Lower leg skin (tissue), 4 donors: ENCODE measurements at places on chromosomes 3 and 15. TPM values are rescaled to one million over a fixed set of nuclear protein-coding genes. Genes with fewer than 3 reads are reported as not detected.

GRCh38 chr15:38814891-38815290 is 250.3 kb upstream of the RASGRP1 start:
- no peak for DNase-seq

DNA sequence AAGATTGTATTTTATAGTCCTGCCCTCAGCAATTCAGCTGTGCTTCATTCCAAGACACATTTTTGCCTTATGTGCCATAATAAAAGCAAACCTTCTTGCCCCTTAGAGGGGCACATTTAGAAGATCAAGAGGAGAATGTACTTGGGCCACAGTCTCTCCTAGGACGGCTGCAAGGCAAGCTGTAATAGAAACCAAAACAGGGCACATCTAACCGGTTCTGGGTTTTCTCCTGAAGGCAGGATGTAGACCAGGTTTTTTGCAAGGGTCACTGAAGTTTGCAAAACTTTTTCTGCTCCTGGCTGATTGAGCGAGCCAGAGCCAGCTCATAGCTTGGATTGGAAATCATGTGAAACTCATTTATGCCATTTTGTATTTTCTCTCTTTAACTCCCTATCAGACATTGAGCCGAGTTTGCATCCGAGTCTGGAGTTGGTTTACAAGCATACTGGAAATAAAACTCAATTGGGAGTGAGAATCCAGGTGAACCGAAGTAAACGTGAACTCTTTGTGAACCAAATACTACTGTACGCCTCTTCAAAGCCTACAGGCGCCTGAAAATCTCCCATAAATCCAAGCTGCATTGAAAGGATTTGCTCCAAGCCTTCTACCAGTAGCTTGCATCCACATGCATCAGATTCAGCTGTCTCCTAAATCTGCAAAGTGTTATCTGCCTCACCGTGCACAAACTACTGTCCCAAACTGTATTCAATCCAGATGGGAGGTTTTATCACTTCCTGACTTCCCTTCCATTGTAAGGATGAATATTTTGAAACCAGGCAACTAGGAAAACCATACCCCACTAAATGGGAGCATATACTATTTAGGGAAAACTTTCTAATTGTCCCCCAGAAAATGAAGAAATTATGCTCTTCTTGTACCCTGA is 60.9 kb upstream of the TSC22D2 start:
- no peak for DNase-seq

RPL35A gene
- 667 TPM for total RNA-seq

- no peak for DNase-seq
Observed at GRCh38 chr3:60147249-60147950, 1097.6 kb upstream of the CFAP20DC start.

DNA sequence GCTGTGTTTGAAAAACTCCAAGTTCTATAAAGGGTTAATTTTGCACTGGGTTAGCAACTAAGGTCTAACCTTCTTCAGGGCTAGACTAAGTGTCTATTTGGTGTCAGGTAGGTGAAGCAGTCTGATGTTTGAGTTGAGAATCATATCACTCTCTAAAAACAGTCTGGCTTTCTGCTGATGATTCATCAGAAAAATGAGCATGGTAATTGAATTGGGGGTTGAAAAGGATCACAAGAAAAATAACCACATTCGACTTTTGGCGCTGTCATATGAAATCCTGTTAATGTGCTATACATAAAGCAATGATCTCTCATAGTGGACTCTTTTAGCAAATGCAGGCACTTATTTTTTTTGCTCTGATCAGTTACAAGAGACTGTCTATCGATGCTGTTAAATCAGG is 242.2 kb upstream of the AZI2 start:
- DNase-seq: no peak

- no peak for DNase-seq
Observed at GRCh38 chr3:86794361-86795065, 196.4 kb downstream of the VGLL3 start.

FYTTD1 gene
- total RNA-seq: 65.1 TPM

DNA sequence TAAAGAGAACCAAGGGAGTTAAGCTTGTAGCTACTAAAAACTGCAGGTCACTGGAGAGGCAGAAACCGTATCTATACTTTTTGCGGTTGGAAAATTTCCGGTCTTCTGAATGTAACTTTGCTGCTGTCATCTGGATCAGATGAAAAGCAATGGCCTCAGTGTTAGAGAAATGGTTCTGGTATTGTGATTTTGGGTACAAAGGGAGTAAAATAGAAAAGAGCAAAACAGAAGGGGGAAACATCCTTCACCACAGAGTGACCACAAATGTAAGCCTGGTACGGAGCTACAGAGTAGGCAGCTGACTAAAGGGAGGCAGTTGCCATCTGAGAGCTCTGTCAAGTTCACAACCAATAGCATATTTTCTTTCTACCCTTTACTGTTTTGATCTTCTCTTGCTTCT is 5.6 kb downstream of the CD96 start:
- no peak for DNase-seq

DNA sequence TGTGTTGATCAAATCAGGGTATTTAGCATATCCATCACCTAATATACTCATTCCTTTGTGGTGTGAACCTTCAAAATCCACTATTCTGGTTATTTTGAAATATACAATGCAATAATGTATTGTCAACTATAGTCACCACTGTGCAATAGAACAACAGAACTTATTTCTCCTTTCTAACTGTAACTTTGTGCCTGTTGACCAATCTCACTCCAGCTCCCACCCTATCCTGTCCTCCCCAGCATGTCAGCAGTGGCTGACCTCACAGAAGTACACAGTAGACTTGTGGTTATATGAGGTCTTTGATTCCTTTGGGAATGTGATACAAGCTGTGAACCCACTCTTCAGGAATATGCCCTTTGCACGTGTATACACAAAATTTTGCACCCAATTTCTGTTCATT is 64.2 kb downstream of the ECT2 start:
- DNase-seq: no peak
